Colonic mucosa (tissue), 4 donors: ENCODE measurements at places on chromosomes 6 and 20. TPM values are rescaled to one million over a fixed set of nuclear protein-coding genes. Genes with fewer than 3 reads are reported as not detected.

GRCh38 chr6:15386756-15387112 is 140.9 kb downstream of the JARID2 start:
- DNase-seq, result no peak

DNA sequence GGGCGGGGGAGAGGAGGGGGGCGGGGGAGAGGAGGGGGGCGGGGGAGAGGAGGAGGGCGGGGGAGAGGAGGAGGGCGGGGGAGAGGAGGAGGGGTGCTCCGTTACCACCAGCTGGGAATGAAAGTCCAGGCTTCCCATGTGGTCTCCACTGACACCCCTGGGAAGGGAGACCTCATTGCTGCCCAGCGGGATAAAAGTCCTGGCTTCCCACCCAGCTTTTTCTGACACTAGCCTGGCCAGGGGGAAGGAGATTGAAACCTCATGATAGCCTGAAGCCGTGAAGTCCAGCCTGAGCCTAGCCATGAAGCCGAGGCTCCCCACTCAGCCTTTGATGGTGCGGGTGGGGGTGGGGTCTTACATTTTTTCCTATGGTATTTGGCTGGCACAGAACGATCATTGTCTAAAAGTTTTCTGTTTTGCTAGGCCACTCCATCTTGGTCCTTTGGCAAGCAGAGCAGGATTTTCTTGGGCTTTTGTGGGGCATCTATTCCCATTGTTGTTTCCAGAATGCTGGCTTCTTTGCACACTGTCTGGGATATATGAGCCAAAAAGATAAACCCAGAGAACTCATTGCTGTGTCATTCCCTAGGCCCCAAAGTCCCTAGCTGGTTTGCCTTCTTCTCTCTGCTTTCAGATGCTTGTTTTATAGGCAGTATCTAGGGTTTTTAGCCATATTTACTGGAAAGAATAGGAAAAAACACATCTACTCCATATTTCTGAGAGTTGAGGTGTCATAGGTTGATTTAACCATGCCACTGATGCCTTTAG is 67.9 kb upstream of the RNF24 start:
- DNase-seq, result no peak

DNA sequence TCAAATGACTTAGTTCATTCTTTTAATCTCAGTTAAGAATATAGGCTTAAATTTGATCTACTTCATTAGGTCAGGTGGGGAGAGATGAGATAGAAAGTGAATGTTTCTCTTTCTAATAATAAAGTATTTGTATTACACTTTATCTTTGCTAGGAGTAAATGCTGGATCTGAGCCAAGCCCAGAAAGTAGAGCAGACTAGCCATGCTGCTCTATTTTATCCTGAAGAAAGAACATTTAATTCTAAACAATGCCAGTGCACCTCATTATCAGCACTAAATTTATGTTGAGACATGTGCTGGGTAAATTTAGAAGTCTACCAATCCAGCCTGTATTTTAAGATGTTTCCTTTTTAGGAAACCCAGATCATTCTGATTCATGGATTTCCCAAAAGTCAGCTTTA is 43.5 kb downstream of the AKIRIN2 start:
- DNase-seq, result no peak

- no peak for DNase-seq
Measured at GRCh38 chr6:56079751-56080540, 167.4 kb downstream of the COL21A1 start.

DNA sequence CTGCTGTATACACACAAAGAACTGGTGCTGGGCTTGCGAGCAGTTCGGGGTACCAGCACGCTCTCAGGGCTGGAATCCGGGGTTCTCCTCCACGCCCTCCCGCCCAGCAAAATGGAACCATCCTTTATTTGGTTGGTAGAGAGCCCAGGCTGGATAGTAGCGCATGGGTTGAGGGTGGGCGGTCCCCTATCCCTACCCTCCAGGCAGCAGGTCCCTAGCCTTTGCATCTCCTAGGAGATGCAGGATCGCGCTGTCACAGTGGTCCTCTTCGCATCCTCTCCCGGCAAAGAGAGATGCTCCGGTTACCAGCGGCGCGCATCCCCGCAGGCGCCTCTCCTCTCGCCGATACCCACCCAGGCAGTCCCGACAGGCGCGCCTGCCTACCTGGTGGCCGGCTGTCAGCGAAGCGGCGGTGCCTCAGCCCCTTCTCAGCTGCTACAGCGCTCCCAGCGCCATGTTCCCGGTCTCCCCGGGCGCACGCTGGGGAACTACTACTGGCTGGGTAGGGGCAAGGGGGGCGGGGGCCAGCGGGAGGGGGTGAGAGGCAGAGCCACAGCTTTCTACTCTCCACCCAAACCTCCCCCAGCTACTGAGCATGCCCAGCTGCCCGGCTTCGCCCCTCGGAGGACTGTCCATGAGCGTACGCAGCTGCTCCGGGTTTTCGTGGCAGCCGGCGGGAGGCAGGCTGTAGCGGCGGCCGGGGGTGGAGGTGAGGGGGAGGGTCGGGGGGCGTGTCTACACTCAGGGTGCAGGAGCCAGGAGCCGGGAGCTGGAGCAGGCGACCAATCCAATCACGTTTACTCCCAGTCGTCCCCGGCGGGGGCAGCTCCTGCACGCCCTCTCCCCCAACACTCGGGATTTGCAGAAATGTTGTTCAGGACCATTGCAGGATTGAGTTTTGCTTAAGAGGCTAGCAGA is at the start of gene PAK5:
Gene PAK5, minus strand, starts transcription at position 699 of the 918 bp plus-strand sequence. CDS start 194,748 bp downstream, outside the sequence.
- peak; percentile 18 for DNase-seq

GRCh38 chr6:12729467-12729866 is 12.9 kb downstream of the PHACTR1 start:
- DNase-seq, result no peak

GRCh38 chr6:91761621-91762020 is 1174.7 kb upstream of the MAP3K7 start:
- no peak for DNase-seq

GRCh38 chr6:156660389-156660788 is 116.8 kb upstream of the ARID1B start:
- no peak for DNase-seq

DNA sequence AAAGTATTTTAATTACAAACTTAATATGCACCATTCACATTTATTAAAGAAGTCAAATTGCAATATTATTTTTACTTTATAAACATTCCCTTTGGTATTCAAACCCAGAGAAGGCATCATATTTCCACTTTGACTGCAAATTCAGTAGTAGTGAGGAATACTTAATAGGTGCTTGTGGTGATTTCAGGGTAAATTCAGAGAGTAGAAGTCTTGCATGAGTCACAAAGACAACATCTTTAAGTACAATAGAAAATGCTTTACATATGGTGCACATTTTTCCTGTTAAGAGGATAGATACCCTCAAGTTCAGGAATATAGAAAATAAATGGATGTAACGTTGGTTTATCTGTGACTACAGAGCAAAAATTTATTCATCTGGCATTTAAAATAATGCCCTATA is 390.2 kb downstream of the TENT5A start:
- DNase-seq, result no peak

GRCh38 chr20:46009816-46010215 is 1.1 kb downstream of the MMP9 start:
- DNase-seq, result no peak

EYA4 gene
- not detected for total RNA-seq

PSORS1C1 gene
- 2.2 TPM for total RNA-seq

AP5S1 gene
- 20.2 TPM for total RNA-seq

MLIP gene
- 1.2 TPM for total RNA-seq

OLIG3 gene
- total RNA-seq, result not detected

DEFB132 gene
- not detected for total RNA-seq
